ENCODE measurements at places on chromosomes 11 and 22.

GRCh38 chr11:65556470-65557279 lies 1.5 kb downstream of the LTBP3 start:
- DNase-seq: peak; percentile 44

- DNase-seq: peak; percentile 31
Measured at GRCh38 chr11:33507967-33508366, 192.7 kb downstream of the C11orf91 start.

DNA sequence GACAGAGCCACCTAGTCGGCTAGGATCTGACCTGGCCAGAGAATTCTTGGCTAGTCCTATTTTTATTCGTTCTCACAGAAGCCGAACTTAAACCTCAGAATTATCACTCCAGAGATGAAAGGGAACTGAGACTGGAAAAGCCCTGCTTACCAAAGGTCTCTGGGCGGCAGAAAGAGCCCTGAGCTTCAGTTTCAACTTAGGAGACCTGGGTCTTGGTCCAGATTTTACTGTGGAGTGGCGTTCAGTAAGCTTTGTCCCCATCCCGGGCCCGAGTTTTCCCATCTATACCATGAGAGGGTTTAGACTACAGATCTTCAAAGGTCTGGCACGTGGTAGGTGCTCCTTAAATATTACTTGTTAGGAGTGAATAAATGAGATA lies 516 bp downstream of the NEU3 start:
- DNase-seq: peak; percentile 32

DNA sequence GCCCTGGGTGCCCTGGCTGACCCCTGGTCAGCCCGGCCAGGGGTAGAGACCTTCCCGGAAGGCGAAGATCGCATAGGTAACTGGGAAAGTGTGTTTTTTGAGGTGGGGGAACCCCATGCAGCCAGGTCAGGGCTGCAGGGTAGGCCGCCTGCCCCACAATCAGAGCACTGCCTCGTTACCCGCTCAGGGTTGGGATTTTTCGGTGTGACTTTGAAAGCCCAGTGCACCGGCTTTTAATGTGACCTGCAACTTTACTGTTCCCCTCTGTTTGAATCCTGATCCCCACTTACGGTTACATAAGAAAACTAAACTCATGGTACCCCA lies 239.2 kb upstream of the PLET1 start:
- DNase-seq: no peak

DNA sequence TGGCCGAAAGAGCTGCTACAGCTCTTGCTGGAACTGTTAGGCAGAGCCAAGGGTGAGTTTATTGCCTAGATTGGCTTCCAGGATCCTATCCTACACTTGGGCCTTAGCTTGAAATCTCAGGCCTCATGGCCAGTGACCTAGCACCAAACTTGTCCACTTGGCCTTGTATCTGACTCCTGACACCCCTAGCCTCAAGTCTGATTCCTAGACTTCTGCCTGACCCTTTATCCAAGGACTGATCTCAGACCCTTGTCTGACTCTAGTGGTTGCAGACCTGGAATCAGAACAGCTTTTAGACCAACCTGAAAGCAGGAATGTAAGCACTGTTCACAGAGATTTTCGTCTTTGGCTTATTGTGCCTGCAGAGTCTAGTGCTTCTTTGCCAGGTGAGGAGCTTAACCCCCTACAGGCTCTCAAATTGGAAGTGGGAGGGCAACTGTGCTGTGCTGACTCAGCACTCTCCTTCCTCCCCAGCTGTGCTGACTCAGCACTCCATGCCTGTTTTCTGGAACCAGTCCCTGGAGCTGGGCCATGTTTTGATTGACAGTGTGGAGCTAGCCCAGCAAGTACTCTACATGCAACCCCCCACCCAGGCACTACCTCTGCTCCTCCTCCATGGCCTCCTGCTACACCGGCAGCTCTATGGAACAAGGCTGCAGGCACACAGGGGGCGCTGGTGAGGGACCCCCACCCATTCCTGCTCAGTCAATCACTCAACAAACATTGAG lies 35.1 kb downstream of the RRP8 start:
- peak; percentile 77 for DNase-seq

DNA sequence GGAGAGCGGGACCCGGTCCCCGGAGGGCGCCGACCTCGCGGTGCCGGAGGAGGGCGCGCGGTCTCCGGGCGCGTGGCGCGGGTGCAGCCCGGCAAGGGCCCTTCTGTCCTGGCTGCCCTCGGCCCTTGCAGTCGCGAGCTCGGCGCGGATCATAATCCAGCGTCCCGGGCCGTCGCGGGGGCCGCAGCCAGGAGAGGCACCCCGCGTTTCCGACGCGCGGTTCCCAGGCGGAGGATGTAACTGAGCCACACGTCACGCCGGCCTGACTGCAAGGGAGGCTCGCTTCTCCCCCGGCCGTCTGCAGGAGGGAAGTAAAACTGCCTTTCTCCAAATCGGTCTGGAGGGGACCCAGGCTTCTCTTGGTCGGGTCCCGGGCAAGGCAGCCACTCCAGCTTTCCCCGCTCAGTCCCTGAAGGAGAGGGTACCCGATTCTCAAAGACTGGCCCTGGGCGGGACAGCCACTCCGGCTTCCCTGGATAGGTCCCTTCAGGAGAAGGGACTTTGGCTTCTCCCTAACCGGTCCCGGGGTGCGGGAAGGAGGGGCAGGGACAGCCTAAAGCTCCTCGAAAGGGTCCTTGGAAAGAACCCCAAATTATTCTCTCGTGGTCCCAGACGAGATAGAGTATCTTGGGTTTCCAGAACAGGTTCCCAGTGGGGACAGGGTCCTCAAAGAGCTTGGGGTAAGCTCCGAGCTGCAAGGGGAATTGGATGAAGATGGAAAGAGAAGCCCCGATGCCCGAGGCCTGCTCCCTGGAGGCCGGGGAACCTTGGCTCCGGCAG lies 836 bp downstream of the SPON1 start:
- no peak for DNase-seq

DNA sequence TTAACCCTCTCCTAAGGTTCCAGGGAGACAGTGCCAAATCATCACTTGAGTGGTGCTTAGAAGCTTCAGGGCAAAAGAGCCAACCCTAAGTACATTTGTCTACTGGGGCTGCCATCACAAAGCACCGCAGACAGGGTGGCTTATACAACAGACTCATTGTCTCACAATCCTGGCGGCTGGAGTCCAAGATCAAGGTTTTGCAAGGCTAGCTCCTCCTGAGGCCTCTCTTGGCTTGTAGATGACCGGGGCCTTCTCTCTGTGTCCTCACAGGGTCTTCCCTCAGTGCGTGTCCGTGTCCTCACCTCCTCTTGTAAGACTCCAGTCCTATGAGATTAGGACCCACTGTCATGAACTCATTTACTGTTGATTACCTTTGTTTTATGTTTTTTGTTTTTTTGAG lies 34.1 kb upstream of the CD81 start:
- no peak for DNase-seq
